Stimulated activated naive CD4-positive, alpha-beta T cell treated with Interleukin-2 at 50 U/mL for 16 hours (primary cell): ENCODE measurements at places on chromosomes 12 and 14.

DNA sequence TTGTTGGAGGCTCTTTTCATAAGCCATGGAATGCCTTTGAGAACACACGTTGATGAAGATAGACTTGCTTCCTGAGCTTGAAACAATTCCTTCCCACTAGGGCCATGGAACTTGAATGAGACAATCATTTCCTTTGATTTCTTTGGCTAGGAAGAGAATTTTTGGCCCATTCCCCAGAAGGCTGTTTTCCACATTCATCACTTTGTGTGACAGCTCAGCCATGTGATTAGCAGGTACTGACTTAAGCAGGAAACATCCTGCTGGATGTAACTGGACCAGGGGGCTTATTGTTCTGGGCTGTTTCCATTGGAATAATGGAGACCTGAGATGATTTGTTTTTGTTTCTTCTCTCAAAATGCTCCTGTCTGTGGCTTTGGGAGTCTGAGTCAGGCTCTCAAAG lies 469.8 kb upstream of the SEL1L start:
- DNase-seq, result no peak

DNA sequence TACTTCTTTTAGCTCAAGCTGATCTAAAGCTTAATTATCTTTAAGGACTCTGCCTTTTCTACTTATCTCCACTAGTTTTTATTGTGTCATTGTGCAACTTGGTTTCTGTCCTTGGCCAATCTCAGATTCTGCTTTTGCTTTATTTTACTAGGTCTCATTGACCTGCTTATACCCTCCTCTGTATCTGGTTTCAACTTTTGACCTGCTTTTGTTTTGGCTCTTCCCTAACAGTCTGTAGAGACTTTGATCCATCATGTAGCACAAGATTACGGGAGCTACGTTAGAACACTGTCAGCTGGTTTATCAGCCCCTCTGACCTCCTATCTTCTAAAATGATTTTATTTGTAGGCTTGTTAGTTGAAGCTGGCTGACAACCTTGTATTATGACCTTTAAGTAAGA lies 43.6 kb downstream of the ZCRB1 start:
- no peak for DNase-seq

DNA sequence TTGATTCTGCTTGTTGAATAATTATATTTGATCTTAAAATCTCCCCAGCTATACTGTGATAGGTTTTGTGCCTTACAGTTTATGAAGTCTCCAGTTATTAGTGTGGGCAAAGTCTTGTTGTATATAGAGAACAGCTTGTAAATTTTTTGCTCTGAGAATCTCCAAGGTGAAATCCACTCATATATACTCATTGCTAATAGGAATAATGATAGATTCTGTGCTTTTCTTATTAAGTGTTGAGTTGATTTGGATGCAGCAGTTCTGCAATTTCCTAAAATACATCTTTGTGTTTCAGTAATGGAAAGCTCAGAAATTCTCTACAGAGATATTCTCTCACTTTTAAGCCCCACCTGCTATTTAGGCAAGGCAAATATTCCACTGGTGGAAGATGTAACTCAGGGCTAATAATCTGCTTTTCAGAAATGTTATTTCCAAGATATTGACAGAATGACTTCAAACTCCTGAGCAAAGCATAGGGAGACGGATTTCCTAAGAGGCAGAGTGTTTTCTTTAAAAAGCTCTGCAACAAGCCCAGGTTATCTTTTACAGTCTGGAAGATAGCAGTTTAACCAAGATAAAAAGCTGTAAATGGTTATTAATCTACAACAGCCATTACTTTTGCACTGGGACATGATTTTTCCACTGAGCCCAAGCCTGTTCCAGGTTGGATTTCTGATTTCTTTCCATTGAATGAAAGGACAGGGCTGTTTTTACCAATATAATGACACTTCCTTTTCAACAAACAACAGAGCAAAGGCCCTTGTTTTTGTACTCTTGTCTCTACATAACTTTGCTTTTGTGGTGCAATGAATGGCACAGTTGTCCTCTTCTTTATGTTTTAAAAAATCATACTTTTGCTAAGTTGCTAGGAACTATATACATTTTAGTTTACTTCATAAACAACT lies 239.9 kb upstream of the ATP2B1 start:
- no peak for DNase-seq

- no peak for DNase-seq
These were observed 27.6 kb downstream of the ETFBKMT start for GRCh38 chr12:31687101-31687527.

DNA sequence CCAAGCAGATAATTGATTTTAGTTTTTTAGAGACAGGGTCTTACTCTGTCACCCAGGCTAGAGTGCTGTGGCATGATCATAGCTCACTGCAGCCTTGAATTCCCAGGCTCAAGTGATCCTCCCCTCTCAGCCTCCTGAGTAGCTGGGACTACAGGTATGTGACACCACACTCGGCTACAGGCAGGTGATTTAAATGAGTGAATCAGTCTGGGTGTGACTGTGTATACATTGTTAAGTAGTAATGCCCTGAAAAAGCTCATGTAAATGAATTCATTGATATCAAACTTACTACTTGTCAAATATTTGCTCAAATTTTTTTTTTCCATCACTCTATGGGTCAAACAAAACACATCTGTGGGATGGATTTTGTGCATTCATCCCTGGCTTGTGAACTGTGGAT lies 6.3 kb upstream of the USP44 start:
- no peak for DNase-seq

DNA sequence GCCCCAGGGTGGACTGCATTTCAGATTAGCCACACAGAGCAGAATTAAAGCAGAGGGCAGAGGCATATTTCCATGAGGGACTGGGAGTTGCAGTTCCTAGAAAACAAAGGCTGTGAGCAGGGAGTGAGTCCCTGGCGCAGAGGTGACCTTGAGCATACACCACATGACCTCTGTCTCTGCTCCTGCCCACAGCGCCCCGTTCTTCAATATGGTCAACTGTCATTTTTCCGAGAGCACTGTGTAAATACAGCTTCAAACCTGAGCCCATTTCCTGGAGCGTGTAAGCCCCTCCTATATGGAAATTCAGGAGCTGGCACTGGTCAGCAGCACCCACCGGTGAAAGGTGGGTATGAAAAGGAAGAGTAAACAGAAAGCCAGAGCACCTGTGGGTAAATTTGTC lies 192.2 kb upstream of the PELI2 start:
- DNase-seq, result no peak

GRCh38 chr14:103188810-103189480 lies 65.7 kb downstream of the TNFAIP2 start:
- DNase-seq, result no peak

GRCh38 chr12:121980191-121980891 lies 41.3 kb upstream of the BCL7A start:
- no peak for DNase-seq
